ENCODE measurements at places on chromosomes 16 and 17.

- DNase-seq, result peak; percentile 100
Measured at GRCh38 chr16:4253394-4254150, 11.7 kb upstream of the SRL start.

DNA sequence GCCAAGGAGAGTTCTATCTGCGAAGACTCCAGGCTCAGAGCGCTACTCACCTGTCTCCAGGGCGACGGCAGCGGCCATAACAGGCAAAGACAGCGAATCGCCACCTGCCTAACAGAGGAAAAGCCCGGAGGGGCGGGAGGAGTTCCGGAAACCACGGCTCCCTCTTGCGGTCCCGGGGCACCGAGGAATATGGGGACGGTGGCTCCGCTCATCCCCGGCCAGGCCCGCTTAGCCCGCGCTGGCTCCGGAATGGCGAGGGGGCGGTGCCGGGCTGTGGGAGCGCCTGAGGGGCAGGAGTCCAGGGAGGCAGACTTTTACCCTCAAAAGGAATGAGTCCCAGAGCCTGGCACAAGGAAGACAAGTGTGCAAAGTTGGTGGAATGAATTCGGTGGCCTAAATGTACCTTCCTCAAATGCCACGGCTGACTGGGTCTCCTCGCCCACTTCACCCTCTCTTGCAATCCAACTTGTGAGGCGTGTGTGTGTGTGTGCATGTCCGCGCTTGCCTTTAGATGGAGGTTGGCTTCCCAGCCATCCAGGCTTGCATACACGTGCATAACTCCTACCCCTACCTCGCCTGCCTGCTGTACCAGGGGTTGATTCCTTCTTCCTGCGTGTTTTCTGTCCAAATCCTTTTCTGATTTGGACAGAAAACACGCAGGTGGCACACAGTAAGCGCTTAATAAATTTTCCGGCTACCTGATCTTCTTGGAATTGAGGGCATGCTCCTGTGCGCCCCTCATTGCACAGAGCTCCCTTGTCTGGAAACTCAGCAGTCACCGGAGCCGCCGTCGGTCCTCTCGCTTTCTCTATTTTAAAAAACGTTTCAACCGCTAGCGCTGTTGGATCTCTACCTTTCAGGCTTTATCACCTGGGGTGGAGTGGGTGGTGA, 3.5 kb downstream of the C17orf100 start:
- no peak for DNase-seq

GRCh38 chr17:46736100-46736499, 82.4 kb downstream of the WNT3 start:
- no peak for DNase-seq

GRCh38 chr16:27190316-27190871, 12.9 kb upstream of the KDM8 start:
- DNase-seq, result no peak

- no peak for DNase-seq
Measured at GRCh38 chr16:25931473-25932035, 239.8 kb downstream of the HS3ST4 start.

GRCh38 chr17:59366773-59367656, 35.6 kb downstream of the YPEL2 start:
- no peak for DNase-seq

GRCh38 chr17:20257798-20258197, 209.5 kb downstream of the LGALS9B start:
- no peak for DNase-seq

DNA sequence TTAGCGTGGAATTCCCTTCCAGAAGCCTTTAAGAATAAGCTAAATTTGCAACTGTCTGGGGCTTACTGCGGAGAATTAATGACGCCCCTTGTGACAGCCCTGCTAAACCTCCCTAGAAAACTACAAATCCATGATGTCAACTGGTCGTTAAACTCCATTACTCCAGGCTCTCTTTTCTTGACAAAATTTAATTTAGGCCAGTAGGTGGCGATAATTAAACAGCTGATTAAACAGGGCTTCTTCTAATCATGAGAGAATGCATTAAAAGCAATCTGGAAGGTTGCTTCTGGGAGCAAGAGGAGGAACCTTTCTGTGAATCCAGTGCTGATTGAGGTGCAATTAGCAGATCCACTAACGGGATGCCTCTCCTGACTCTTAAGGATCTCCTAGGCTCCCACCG, 8.1 kb upstream of the NLRP1 start:
- DNase-seq, result peak; percentile 46

DNA sequence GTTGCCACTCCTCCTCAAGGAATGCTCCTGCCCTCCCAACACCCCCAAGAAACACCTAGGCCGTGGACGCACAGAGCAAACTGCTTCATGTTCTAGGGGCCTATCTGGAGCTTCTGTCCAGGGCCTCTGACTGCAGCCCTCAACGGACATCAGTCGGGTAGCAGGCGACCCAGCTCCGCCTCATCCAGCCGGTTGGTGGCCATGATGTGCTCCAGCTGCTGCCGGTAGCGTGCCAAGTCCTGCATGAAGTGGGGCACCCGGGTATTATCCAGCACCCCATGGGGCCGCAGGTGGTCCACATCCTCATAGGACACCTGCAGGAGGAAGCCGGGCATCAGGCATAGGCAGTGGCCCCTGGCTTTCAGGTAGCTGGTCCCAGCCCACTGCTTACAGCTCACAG, 6.3 kb downstream of the NOL3 start:
- no peak for DNase-seq

DNA sequence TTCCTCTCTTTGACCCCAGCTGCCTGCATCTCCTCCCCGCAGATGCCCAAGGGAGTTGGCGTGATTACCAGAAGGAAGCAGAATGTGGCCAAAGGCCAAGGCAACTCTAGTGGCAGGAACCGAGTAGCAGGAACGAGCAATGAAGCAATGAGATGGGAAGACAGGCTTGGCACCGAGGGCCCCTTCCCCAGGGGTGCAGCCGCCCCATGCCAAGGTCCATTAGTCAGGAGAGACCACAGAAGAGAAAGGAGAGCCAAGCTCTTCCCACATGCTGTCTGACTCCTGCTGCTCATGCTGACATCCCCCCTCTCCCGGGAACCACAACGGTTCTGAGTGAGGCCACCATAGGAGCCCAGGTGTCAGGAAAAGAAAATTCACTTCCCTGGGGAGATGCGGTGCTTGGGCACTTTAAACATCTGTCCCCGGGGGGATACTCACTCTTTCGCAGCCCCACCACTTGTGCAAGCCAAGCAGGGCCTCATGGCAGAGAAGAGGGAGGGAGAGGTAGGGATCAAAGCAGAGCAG, 67.4 kb downstream of the MYO18A start:
- no peak for DNase-seq

DNA sequence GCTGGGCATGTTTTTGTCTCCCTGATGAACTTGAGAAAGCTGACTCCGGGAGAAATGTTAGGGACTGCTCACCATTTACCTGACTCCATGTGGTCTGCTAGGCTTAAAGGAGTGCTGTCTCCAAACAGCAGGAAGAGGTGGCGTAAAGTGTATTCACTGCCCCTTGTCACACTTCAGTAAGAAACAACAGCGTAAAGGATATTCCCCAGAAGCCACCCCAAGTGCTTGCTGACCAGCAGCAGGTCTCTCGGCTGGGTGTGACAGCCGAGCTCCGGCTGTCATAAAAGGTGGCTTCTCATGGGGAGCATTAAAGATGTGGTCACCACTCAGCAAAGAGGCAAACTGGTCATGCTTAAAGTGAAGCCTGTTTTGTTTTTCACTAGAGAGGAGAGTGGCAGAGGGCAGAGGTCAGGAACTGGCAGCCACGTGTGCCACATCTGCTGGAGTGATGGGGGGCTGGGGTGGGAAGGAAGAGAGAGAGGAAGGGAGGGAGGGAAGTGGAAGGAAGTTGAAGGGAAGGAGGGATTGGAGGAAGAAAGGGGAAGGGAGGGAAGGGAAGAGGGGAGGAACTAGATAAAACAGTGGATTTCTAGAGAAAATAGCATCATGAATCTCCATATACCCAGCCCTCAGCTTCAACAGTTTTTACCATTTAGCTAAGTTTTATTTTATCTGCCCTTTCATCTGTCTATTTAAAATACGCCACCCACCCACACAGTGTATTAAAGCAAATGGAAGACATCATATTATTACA, 119.3 kb downstream of the CLEC16A start:
- no peak for DNase-seq

GRCh38 chr17:76530095-76530723, 7.3 kb downstream of the CYGB start:
- no peak for DNase-seq

- DNase-seq, result peak; percentile 17
Measured at GRCh38 chr17:4433515-4434031, at the start of gene SPNS3. Gene SPNS3 (plus strand): TSS chr17:4433940. CDS start chr17:4433968, 28 bp downstream.

GRCh38 chr16:11298143-11298900, 17.2 kb upstream of the PRM1 start:
- DNase-seq, result no peak

- DNase-seq, result no peak
Measured at GRCh38 chr17:9766970-9767369, 24.4 kb downstream of the DHRS7C start.

DNA sequence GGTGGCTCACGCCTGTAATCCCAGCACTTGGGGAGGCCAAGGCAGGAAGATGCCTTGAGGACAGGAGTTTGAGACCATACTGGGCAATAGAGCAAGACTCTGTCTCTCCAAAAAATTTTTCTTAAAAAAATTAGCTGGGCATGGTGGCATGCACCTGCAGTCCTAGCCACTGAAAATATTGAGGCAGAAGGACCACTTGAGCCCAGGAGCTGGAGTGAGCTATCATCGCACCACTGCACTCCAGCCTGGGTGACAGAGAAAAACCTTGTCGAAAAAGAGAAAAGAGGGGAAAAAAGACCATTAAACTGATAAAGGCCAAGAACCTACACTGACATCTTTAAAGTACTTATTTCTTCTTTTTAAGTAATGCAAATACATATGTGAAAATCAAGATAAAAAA, 53.4 kb upstream of the ITGA2B start:
- no peak for DNase-seq

GRCh38 chr17:7893187-7893880, 4.7 kb downstream of the CHD3 start:
- no peak for DNase-seq

DNA sequence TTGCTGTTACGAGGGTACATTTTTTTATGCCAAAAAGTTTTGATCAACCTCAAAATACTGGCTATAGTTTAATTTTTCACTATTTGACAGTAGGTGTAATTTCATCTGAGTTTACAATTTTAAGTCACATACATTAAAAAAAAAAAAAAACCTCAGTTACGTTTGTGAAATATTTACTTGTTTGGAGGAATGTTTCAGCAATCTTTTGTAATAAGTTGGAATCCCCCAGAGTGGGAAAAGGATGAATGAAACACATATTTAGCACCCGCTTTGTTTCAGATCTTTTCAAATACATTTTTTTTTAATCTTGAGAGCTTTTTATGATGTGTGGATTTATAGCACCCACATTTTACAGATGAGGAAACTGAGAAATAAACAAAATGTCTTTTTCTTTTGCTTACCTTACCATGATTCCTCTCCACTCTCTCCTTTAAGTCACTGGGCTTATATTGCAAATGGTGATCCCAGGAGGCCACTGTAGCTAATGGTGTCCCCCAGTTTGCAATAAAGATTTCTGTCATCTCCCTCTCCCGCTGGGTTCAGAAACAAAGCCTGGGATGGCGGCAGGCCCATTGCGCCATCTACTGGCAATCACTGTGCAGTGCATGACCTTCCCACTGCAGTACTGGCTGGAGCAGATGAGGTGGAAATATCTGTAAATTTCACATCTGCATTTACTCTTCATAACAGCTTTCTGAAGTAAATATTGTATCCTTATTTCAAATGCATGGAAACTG, 27.7 kb downstream of the TBC1D3B start:
- DNase-seq, result peak; percentile 66

DNA sequence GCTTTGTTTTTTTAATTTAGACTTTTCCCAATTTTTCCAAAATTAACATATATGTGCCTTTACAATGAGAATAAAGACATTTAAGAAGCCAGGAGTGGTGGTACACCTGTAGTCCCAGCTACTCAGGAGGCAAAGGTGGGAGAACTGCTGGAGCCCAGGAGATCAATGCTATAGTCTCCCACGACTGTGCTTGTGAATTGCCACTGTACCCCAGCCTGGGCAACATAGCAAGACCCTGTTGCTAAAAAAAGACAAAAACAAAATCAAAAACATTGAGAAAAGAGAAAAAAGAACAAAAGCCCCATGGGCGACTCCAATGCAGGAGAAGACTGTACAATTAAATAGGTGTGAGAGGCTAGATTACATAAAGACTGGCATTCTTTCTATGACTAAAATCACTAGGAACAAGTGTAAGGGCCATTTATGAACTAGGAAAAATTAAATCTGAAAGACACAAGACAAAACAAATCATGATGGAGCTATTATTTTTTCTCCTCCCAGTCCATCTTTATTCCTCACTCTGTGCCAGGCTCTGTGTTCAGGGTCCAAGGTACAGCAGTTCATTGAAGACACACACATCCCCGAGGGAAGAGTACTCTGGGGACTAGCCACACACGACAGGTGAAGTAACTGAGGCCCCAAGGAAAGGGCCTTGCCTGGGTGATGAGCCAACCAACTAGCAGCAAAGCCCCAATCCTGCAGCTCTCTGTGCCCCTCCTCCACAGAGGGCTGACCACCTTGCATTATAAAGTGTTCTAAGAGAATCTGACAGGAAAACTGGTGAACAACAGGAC, 79.8 kb downstream of the CREBBP start:
- no peak for DNase-seq

- no peak for DNase-seq
Measured at GRCh38 chr17:62804822-62805221, 3.3 kb downstream of the MARCHF10 start.

DNA sequence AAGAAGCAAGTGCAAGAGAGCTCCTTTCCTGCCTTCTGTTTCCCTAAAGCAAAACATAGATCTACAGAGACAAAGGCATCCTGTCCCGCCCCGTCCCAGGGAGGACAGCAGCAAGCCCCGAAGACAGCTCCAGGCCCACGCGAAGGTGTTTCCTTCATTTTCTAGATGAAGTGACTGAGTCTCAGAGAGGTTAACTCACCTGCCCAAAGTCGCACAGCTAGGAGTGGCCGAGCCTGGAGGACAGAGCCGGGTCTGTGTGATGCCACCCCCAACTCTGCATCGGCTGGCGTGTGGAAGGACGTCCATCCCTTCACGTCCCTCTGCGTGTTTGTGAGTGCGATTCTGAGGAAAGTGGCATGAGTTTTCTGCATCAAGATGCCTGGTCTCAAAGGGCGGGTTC, 187.2 kb upstream of the CHMP6 start:
- no peak for DNase-seq

DNA sequence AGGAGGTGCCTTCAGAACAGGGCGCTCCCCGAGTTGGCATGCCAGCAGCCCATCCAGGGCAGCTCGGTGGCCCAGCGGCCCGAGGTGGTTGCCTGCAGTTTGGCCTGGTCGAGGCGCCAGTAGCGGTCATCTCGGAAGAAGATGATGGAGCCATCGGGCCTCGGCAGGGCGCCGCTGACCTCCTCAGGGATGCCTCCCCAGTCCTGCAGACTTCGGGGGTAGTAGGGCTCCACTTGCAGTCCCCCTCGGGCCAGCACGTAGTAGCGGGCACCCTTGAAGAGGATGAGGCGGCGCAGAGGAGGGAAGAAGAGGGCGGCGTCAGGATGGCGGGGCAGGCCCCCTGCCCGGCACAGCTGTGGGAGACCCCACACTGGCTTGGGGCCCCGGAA, 5.8 kb downstream of the C17orf50 start:
- no peak for DNase-seq

Measured in CD4-positive, alpha-beta memory T cell (primary cell).